ENCODE measurements at places on chromosomes 7 and 10.
A peak's percentile ranks its signal among the peaks of the same experiment; 100 is the strongest.

- DNase-seq: no peak
These were observed 251.7 kb upstream of the MYO3A start for GRCh38 chr10:25682203-25682851.

DNA sequence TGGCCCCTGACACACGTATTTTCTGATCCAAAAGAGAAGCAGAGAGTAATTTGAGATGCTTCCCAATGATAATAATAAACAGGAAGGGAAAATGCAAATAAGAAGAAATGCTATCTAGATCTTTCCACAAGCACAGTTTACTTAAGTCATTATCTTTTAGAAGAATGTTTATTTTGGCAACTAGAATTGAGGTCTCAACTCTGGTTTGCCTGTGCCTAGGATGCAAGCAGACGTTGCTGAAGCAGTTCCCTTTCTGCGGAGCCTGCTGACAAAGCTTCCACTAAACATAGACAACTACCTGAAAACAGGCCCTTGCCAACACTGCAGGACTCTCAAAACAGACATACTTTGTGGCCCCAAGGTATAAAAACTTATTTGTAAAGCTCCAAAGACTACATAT is 315.8 kb upstream of the POM121L12 start:
- no peak for DNase-seq

GRCh38 chr7:139853506-139854123 is 24.6 kb downstream of the TBXAS1 start:
- DNase-seq: peak; percentile 8

GRCh38 chr7:16514271-16514670 is 12.4 kb upstream of the LRRC72 start:
- no peak for DNase-seq

- DNase-seq: no peak
These were observed 2.5 kb upstream of the KPNA7 start for GRCh38 chr7:99210265-99210970.

- no peak for DNase-seq
These were observed 24.8 kb downstream of the LEP start for GRCh38 chr7:128265906-128266300.

DNA sequence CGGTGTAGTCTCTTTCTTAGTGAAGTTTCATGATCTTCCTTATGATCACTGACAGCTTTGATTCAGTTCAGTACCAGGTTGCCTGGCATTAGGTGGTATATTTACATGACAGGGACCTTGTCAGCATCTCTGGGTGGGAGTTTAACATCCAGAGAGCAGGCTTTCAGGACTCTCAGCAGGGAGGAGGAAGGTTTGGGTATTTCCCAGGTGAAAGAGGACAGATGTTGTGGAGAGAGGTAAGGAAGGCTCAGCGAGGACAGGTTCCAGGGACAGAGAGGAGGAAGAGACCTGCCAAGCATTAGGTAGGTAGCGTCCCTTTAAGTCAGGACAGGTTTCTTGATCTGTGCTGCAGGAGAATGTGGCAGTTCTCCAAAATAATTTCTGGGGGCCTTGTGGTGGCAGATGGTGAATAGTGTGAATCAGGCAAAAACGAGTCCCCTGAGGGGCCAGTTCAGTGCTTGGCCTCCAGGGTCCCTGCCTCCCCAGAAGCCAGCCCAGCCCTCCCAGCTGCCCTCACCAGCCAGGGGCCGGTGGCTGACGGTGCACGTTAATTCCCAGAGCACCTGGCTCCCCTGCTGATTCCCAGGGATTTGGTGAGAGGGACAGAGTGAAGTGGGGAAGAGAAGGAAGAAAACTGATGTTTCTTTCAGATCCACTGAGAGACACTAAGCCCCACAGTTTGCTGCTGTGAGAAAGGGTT is 82.0 kb downstream of the VWC2 start:
- DNase-seq: no peak

DNA sequence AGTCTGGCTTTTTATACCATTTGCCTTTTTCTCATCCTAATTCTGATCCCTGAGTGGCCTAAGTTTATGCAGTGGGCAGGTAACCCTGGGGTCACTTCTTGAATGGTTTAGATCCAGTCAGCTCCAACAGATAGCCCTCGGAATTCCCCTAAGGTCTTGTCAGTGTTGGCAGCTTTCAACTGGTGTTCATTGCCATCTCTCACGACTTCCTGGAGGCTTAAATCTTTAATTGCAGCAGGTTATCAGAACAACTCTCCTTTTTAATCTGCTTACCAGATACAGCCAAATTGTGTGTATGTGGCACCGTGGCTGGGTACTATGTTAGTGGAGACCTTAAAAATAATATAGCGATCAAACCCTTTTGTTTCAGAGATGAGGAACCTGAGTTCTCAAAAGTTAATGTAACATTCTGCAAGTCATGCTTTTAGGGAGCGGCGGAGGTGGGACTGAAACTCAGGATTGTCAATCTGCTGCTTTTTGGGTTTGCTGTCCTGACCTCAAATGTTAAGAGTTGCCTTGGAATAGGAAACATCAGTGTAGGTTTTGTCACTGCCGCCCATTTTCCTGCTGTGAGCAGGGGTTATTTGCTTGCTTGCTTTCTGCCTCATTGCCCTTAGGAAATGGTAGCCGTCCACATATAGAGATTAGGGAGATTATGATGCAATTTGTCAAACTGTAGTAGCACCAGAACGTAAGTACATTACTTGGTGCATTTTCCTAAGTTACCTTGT is 818 bp downstream of the DLD start:
- DNase-seq: peak; percentile 54

DNA sequence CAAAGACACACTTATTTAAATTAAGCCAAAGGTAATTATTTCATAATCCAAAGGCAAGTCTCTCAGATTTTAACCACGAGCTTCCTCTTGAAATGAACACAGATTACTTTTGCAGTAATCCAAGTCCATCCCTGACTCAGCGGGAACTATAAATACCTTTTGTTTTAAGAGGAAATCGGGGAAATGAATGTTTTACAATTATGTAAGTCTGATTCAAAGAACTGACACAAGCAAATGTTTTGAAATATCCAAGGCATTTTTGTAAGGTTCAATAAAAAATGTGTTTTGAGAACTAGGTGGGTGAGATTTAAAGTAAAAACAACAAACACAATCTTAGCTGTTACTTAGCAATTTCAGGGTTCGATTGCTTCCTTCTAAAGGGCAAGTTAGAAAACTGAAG is 179.8 kb upstream of the ASAH2 start:
- no peak for DNase-seq
